ENCODE measurements at places on chromosomes 3 and 15.

DNA sequence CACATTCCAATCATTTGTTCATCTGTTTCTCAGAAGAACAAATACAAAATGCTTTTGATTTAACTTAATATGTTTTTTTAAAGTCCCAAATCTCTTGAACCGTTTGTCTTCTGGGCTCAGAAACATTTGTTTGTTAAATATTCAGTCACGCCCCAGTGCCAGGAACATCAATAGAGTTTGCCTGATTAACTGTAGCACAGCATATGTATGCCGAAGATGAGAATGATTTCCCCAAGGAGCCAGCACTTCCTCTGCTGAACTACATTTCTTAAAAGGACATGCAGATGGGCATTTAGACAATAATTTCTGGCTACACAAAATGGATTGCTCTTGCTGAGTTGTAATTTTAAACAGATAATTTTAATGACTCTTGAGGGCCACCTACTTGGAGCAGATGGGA, 191.6 kb upstream of the FAM3D start:
- no peak for DNase-seq

DNA sequence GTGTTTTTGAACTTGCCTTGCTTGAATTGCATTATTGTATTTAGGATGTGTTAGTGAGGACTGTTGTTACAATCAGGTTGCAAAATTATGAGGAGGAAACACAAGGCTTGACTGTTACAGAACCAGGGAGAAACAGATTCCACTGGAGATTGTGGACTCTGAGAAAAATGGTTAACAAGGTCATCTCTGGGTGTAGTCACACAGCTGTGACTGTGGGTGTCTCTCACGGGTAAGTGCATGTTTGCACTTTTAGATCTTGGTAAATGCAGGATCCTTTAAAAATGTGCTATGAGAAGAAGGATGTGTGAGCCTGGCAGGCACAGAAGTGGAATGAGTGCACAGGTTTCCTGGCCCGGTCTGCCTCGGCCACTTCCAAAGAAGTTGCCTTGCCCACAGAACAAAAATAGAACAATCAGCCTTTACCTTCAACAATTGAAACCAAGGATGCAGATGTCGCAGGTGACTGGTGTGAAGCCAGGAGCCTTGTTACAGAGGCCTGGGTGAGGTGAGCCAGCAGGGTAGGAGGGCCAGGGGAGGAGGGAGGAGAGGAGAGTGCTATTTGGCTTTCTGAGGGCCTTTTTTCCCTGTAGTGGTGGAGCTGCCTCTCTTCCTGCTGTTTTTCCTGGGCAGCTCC, 68.0 kb downstream of the ABHD5 start:
- no peak for DNase-seq

GRCh38 chr3:174020156-174020555, 622.6 kb downstream of the NLGN1 start:
- DNase-seq = no peak

DNA sequence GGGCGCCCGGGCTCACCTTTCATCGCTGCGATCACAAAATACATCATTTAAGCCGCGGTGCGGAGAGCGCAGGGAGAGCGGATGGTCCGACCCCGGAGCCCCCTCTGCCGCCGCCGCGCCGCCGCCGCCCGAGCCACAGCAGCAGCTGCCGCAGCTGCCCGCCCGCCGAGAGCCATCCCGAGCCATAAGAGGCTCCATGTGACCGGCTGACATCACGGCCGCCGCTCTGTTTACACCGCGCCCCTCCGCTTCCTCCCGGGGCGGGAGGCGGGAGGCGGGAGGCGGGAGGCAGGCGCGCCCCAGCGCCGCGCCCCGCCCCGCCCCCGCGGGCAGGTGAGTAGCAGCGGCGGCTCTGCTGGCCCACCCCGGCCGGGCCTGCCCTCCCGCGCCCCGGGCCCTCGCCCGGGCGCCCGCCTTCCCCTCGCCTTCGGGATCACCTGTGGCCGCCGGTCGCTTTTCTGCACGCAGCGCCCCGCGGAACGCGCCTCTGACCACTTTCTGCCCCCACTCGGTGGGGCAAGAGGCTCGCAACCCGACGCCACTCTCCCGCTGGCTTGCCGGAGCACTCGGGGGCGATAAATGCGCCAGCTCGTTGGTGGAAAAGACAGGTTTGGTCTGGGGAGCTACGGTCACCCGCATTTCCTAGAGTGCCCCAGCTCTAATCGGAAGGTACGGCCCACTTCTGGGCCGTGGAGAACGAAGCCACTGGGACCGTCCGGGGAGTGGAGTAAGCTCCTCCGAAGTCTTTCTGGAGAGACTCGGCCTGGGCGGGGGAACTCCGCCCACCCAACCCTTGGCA, 113.6 kb upstream of the ICE2 start:
- no peak for DNase-seq

- DNase-seq = no peak
These were observed at the start of gene TMEM212 for GRCh38 chr3:171842864-171843518. Gene TMEM212, plus strand, starts transcription at chr3:171843349. Its CDS starts 35 bp downstream, at chr3:171843384.

DNA sequence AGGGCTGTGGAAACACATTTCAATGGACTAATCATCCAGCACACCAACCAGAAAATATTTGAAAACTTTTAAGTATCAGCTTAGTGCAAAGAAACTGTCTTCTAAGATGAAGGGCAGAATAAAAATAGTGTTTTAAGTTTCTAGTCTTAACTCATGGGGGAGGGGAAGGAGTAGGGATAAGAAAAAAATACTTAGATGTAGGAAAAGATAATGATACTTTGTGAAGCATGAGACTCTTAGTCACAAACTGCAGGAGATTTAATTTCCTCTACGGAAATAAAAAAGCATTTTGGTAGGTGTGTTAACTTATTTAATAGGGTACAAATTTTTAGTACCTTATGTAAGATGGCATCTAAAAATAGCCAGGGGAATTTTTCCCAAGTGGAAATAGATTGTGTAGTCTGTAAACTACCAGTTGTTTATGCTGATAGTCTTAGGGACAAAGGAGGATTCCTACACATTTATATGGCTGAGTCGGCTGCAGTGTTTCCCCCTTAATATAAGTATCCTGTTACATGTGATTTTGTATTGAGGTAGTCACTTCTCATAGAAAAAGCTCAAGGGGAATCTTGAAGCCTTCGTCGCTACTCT, 78.2 kb upstream of the GBE1 start:
- DNase-seq = no peak

DNA sequence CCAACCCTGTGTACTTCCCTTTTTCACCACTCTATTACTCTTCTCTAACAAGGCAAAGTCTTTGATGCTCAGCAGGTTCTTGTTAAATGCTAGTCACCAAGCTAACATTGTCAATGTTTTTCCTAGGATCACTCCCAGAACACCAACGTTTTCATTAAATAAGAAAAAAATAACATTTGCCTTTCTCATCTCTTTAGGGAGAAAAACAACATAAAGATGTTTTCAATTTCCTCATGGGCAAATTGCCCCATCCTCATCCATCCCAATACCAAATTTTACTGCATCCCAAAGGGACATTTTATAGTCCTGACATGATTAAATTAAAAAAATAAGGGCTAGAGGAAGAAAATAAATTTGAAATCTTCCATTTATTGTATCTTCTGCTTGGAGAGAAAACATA, 106.5 kb downstream of the SUCNR1 start:
- DNase-seq = peak; percentile 69

- peak; percentile 6 for DNase-seq
These were observed 126.4 kb downstream of the P2RY1 start for GRCh38 chr3:152961323-152961722.

DNA sequence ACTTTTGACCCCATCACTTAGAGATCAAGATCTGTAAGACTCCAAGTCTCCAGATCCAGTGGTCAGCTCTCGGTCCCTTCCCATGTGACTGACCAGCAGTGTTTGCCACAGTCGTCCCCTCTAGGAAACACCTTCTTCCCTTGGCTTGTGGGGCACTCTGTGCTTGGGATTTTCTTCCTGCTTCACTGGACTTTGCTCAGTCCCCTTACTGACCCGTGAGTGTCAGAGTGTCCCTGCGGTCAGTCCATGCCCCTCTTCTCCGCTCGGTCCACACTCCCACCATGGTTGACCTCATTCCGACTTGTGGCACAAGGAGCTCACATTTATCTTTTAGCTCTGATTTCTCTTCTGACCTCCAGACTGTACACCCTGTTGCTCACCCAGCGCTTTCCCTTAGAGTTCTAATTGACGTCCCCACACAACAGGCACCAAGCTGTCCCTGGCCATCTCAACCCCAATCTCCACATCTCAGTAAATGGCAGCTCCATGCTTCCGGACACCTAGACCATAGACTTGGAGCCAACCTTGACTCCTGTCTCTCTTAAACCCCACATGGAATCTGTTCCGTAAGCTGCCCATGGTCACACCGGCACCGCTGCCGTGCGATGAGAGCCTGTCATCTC, 67.9 kb downstream of the APBA2 start:
- no peak for DNase-seq

- no peak for DNase-seq
These were observed 355.2 kb downstream of the FOXP1 start for GRCh38 chr3:71228156-71228866.

DNA sequence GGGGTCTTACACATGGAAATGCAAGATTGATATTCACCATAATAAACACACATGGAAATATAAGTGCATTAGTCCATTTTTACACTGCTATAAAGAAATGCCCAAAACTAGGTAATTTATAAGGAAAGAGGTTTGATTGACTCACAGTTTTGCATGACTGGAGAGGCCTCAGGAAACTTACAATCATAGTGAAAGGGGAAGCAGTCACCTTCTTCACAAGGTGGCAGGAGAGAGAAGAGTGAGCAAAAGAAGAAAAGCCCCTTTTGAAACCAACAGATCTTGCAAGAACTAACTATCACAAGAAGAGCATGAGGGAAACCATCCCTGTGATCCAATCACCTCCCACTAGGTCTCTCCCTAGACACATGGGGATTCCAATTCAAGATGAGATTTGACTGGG, 111.7 kb upstream of the TP63 start:
- no peak for DNase-seq

DNA sequence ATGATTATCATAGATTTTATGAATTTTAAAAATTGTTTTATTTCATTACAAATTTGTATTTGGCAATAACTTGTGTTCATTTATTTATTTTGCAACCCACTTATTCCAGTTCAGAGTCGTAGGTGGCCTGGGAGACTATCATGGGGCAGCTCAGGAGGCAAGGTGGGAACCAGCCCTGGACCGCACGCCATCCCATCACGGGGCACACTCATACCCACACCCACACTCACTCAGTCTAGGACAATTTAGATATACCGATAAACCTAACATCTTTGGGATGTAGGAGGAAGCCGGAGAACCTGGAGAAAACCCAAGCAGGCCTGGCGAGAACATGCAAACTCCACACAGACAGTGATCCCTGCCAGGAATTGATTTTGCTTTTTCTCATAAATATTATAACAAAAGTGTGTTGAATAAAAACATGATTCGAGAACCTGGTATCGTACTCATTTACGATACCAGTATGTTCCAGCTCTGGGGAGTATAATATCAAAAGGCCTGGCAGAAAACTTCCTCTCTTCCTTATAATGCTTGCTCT, 205.3 kb downstream of the NFKBIZ start:
- no peak for DNase-seq

DNA sequence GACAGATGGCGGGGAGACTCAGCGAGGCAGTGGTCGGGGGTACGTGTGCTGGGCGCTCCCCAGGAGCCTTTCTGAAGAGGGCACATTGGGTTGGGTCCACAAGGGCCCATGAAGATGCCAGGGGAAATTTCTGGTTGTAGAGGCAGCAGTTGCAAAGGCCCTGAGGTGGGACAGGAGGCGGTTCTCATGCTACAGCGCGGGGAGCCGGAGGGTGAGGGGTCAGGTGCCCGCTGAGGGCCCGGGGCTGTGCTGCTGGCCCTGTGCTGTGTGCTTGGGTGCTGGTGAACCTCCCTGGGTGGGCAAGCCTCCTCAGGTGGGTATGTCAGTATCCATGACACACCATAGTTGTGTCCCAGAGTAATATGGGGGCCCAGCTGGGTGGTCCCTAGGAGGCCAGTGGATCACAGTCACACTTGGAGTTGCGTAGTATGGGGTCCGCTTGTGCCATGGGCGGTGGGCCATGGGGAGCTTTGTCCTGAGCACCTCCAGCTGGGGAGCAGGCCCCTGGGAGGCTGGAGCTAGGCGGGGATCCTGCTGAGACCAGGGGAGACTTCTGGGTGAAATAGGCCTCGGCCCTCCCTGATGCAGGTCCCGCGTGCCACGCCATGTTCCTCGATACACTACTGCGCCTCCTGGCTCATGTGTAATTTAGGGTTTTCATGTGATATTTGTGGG, 44.3 kb downstream of the PLXNA1 start:
- no peak for DNase-seq

DNA sequence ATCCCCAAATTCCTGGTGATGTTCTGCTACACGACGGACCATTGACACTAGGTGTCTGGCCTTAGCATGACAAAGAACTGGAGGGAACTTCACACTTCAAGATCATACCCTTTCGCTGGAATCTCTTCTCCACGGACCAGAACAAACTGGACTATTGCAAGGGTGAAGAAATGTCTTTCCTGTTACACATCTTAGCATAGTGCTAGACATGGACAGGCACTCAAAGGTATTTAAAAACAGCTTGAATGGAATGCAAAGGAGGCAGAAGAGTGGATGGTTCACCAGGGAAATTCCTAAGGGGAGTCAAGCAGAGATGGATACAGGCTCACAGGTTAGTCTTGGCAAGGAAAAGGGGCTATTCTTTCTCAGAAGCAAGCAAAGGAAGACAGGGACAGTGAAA, 33.5 kb upstream of the PDZRN3 start:
- DNase-seq = no peak

DNA sequence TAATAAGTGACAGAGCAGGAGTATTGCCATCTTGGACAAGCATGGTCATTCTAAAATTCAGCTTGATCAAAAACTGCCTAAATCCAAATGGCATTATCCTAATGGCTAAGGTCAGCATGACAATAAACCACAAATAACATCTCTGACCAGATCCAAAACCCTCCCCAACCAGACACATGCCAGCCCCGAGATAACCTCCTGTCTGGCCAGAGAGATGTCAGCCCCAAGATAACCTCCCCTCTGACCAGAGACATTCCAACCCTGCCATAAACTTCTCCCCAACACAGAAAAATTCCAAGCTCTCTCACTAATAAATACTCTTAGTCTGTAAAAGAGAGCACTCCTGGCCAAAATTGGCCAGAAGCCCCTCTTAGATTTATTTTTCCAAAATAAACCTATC, 470.5 kb upstream of the UBE2E2 start:
- no peak for DNase-seq

GRCh38 chr3:141643796-141644195, 94.3 kb upstream of the RNF7 start:
- no peak for DNase-seq

Data from Kasumi-1 (cell line).